ENCODE measurements at places on chromosomes 3 and 15. TPM values are rescaled to one million over a fixed set of nuclear protein-coding genes. Genes with fewer than 3 reads are reported as not detected.

GHRL gene
- not detected for total RNA-seq

SH2D7 gene
- total RNA-seq, result not detected

PXYLP1 gene
- 1.6 TPM for total RNA-seq

CD86 gene
- not detected for total RNA-seq

VIPR1 gene
- total RNA-seq, result 0.32 TPM

CERS3 gene
- not detected for total RNA-seq

FES gene
- 73.4 TPM for total RNA-seq

CCK gene
- not detected for total RNA-seq

SLC2A2 gene
- not detected for total RNA-seq

ARNT2 gene
- total RNA-seq, result 0.15 TPM

Data from epithelial cell of umbilical artery (primary cell).